ENCODE measurements at places on chromosomes 16 and 17.
A peak's percentile ranks its signal among the peaks of the same experiment; 100 is the strongest.

DNA sequence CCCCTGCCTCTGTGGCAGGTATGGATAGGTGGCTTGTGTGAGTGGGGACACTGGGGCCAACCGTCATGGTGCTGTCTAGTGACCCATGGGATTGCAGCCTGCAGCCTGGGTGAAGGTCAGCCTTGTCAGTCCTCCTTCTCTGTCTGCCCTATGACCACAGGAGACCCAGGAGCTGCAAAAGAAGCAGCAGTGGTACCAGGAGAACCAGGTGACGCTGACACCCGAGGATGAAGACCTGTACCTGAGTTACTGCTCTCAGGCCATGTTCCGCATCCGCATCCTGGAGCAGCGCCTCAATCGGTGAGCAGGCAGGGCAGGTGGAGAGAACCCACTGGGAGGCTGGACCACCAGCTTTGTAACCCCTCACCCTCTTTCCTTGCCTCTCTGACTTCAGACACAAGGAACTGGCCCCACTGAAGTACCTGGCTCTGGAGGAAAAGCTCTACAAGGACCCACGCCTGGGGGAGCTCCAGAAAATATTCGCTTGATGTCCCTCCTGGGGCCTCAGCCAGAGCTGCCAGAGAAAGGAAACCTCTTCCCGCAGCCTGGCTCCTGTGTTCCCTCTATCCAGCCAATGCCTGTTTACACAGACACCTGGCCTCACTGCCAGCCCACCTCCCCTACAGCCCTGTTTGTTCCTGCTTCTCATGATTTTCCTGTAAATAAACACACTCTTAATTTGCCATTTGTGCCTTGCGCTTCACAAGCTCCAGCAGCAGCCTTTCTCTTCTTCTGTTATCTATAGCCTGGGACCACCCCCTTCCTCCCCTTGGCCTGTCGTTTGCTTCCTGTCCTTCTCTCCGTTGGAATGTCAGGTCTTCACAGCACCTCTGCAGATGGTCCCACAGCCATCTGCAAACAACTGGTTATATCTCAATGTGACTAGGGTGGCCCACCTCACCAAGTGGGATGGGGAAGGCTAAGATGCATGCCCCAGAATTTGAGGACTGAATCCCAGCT is 4.5 kb upstream of the KATNB1 start:
- no peak for DNase-seq

GRCh38 chr16:87203060-87203656 is 114.0 kb downstream of the C16orf95 start:
- DNase-seq = no peak

GRCh38 chr16:70738083-70738977 is 52.5 kb upstream of the MTSS2 start:
- peak; percentile 39 for DNase-seq

GRCh38 chr16:79213214-79213613 is 387.3 kb downstream of the MAF start:
- no peak for DNase-seq

DNA sequence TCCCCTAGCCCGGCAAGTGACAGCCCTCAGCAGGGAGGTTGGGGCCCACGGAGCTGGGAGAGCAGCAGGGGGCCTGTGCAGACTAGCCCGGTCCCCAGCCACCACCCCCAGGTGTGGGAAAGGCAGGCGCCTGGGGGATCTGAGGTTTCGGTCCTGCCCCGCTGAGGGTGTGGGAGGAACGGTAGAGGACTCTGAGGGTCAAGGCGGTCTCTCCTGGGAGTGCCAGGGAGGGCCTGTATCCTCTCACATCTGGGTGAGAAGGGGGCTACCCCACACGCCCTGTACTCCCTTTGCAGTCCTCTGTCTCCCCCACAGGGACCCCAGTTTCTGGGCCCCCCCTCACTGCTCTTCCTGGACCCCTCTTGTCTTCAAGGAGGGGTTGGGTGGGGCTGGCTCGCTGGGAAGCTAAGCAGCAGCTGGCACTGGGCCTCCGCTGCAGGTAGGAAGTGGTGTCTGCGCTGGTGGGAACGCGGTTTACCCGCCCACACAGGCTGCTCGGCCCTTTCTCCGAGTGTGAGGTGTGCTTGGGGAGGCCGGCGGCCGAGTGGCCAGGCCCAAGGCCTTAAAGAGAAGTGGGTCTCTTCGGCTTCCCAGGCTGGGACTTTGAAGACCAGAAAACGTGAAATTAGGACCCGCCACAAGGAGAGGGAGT is 15.4 kb downstream of the CD7 start:
- DNase-seq = no peak
